ENCODE measurements at places on chromosomes 1 and 21. TPM values are rescaled to one million over a fixed set of nuclear protein-coding genes. Genes with fewer than 3 reads are reported as not detected.

Gene AGBL4
- total RNA-seq = not detected

Gene FHAD1
- total RNA-seq = 3.5 TPM

DNA sequence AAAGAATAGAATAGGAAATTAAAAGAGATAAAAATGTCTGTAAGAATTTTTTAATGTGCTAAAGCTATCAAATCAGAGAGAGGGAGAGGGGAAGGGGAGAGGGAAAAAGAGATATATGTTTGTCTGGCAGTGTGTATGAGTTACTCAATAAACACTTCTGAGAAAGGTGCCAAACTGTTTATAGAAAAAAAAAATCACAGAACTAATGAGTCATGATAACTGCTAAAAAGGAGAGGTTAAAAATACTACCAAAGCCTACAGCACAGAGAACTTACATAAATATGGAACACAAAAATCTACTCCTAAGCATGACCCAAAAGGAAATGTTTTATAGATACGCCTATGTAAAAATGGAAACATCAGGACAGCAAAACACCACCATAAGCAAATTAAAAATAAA is 45.4 kb downstream of the SELENOF start:
- DNase-seq = no peak

- no peak for DNase-seq
Observed at GRCh38 chr1:201456499-201457309, 12.3 kb downstream of the PHLDA3 start.

DNA sequence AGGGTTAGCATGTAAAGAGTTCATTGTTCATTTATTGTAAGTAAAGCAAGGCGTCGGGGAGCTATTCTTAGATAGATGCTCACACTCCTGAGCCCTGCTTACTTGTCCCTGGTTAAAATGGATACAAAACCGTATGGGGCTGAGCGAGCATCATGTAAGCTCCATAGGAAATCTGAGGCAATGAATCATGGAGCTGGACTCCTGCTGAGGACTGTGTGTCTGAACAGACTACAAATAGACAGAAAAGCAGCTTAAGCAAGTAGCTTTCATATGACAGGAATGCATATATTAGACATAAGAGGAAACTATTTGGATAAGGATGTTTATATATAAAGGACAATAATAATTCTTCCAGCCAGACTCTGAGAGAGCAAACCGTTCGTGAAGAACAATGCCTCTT is 604.9 kb upstream of the PTBP2 start:
- DNase-seq = no peak

- no peak for DNase-seq
Observed at GRCh38 chr1:43521756-43522155, 8.9 kb upstream of the PTPRF start.

- DNase-seq = no peak
Observed at GRCh38 chr21:46243325-46243724, 14.8 kb upstream of the LSS start.

DNA sequence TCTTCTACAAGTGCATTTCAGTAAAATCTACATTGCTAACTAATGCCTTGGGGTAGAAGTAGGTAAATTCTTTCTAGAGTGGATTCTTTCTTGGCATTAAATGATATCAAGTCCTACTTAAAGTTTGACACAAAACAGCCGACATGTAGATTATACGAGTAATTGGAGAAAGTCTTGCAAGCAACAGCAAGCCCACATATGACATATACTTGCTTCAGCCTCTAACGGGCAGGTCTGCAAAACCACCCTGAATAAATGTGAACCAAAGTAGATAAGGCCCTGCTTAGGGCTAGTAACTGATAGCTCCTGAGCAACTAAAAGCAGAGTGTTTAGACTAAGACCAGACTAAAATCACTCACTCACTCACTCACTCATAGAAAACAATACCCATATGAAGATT is 203.2 kb downstream of the LTN1 start:
- no peak for DNase-seq

- no peak for DNase-seq
Observed at GRCh38 chr1:231416901-231417300, 5.2 kb downstream of the EGLN1 start.
